HL-60 (cell line): ENCODE measurements at places on chromosomes 5 and 9.

DNA sequence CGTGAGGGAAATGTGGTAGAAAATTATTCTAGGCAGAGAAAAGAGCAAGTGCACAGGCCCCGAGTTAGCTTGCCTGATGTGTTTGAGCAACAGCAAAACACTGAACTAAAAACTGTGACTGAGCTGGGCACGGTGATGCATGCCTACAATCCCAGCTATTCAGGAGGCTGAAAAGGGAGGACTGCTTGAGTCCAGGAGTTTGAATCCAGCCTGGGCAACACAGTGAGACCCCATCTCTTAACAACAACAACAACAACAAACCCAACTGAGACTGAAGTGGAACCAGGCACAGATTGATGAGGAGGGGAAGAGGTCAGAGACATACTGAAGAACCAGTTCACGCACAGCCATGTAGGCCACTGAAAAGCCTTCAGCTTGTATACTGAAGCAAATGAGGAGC is 42.5 kb downstream of the SCAI start:
- no peak for DNase-seq

DNA sequence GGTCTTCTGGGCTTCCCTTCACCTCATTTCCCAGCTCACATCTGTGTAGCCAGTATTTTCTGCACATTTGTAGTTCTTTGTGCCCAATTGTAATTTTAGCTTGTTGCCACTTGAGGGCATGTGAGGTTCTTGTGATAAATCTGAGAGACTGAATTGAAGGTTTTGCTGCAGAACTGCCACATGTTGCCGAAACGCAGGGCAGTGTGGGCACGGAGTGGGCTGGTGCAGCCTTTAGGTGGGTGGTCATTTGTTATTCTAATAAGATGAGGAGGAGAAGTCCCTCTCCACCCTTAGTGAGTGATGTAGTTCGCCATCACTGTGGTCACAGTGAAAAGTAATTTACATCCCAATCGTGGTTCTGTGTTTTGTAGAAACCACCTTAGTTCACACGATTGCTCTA is 21.2 kb downstream of the OTULIN start:
- peak; percentile 33 for DNase-seq

DNA sequence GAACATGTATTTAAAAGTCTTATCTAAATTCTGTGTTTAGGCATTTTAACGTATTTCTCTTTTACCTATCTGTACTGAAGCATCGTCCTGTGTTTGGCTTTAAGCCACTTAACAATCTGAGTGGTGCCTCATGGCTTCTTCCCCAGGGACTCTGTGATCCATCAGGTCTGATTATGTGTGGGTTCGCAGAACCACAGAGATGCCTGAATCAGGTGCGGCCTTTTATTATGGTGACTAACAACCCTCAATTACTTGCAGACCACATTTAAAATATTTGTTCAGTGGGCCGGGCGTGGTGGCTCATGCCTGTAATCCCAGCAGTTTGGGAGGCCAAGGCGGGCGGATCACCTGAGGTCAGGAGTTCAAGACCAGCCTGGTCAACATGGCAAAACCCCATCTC is 39.6 kb upstream of the SAP30L start:
- no peak for DNase-seq

GRCh38 chr5:53575101-53575500 is 14.7 kb downstream of the NDUFS4 start:
- no peak for DNase-seq

- DNase-seq: no peak
These were observed 31.6 kb downstream of the ADRA1B start for GRCh38 chr5:159947708-159948358.

- no peak for DNase-seq
These were observed 283.7 kb downstream of the TLR4 start for GRCh38 chr9:117987945-117988344.

GRCh38 chr5:102753889-102754766 is 977 bp upstream of the PAM start:
- DNase-seq: no peak
